ENCODE measurements at places on chromosomes 16 and 17.
A peak's percentile ranks its signal among the peaks of the same experiment; 100 is the strongest.

DNA sequence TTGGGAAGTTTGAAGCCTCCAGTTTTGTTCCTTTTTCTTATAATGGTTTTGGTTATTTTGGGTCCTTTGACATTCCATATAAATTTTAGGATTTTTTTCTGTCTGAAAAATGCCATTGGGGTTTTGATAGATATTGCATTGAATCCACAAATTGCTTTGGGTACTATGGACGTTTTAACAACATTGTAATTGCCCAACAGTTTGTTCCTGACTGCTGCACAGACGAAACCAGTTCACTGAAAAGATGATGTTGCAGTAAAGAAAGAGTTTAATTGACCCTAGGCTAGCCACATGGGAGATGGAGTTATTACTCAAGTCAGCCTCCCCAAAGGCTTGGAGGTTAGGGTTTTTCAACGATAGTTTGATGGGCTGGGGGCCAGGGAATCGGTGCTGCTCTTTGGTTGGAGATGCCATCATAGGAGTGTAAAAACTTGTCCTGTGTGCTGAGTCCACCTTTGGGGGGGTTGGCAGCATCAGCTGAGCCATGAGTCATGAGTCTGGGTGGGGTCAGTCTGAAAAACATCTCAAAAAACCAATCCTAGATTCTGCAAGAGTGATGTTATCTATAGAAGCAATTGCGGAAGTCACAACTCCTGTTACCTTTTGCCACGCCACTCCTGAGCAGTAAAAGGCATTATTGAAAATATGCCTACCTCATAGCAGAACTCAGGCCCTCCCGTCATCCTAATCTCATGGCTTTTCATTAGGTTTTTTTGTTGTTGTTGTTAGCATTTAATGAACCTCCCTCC, 2.7 kb upstream of the PRSS41 start:
- DNase-seq, result no peak

- no peak for DNase-seq
These were observed 54.5 kb downstream of the MRC2 start for GRCh38 chr17:62681939-62682381.

DNA sequence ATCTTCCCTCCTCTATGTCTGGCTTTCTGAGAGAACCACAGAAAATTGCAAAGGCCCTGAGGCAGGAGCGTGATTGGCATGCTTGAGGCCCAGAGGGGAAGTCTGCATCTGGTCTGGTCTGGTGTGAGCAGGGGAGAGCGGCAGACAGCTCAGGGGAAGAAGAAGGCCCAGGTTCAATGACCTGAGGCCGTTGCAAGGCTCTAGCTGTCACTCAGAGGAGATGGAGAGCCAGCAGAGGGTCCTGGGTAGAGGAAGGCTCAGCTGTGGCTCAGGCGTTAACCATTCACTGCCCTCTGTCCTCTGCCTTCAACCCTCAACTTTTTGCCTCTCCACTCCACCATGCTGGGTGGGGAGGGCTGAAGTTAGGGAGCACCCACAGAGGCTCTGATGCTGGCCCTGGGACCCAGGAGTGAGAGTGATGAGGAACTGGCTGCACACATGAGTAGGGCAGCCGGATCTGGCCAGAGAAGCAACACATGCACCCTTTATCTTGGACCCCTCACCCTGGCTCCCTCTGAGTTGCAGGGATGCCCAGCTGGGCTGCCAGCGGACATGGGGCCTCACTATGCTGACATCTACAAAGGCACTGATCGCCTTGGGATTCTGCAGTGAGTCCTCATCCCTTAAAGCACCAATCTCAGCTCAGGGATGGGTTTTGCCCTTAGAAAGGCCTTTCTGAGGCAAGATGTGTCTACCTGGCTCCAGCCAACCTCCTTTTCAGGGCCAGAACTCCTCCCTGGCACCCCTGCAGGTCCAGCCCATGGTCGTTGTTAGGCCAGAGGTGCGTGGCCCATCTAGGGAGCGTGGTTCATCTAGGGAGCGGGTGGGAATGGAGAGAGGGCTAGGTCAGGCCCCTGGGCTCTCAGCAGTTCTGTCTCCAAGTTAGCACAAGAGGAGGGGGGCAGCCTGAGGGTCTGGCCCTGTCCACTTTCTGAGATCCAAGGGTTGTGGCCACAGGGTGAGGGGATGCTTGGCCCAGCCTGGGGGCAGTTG, 7.7 kb upstream of the KRTAP17-1 start:
- DNase-seq, result no peak

DNA sequence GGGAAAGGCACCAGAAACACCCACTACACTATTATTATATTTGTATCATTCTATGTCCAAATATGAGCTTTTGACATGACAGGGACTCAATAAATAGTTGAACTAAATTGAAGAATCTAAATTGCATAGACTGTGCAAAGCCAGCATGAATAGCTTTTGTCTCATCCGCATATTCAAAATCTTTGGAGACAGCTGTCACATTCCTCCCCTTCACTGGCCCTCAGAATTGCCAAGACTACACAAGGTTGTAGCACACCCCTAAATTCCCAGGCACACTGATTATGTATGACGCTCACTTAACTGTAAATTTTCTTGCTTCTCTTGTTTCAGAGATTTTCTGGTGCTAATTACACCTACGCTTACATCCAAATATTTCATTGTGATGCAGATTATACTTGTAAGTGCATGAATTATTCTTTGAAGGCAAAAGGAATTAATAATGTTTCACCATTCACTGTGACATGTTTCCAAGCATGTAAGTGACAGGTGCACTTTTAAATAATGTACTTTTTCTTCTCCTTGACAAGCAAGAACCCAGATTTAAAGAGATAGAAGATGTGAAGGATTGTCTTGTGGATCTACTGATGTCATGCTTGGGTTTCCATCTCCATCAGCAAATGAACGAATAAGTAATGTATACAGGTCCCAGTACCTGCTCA, 47.5 kb downstream of the CA10 start:
- no peak for DNase-seq

DNA sequence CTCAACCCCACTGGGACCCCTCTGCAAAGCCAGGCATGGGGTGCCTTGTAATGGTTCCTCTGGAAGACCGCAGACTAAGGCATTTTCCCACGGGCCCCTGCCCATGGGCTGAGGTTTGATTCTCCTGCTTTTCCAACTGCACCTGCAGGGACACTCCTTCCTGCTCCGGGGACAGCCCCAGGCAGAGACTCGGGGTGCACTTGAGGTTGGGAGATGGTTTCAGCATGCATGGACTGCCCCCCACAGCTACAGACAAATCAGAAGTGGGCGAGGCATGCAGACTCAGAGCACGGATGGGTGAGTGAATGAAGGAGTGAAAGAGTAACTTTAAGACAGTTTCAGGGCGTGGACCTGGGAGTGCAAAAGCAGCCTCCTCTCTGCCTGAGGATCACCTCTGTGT, 87.9 kb upstream of the RPL38 start:
- no peak for DNase-seq

DNA sequence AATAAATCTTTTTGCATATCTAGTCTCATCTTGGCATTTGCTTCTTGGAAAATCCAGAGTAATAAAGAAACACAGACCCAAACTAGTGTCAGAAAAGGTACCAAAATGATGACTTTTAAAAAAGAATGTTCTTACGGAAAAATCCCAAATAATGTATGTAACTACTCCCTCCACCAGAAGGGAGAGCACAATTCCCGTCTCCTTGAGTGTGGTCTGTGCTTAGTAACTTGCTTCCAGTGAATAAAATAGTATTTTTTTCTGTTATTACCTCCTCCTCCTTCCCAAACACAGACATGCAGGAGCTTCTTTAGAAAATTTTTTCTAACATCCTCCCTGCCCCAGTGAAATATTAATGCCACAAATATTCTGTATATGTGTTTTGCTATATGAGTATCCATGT, 358.1 kb downstream of the ZFHX3 start:
- DNase-seq, result no peak

DNA sequence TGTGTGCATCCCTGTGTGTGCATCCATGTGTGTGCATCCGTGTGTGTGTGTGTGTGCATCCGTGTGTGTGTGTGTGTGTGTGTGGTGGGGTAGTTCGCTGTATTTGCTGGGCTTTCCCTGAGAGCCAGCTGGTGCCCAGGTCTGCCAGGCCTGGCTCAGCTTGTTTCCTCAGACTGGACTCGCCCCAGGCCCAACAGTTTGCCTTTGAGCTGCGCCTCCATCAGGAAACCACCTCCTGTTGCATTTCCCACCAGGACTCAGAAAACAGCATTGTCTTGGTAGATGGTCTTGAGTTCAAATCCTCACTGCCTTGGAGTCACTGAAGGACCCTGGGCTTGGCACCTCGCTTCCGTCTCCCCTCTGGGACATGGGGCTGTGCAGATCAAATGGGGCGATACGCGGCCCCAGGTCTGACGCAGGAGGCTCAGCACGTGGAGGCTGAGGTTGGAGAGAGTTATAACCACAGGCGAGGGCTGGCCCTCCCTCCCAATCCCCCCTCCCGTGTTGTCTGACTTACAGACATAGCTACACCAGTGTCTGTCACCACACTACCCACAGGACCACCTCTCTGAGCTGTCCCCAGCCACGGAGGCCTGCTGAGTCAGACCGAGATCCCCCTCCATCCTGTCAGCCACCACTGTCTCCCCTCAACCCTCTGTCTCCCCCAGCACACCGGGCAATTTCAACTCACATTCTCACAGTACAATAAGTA, 4.7 kb downstream of the ITGAE start:
- DNase-seq, result peak; percentile 71

GRCh38 chr17:76562734-76563148, 22.9 kb downstream of the PRCD start:
- no peak for DNase-seq

GRCh38 chr17:81399481-81400153, 4.4 kb downstream of the BAHCC1 start:
- no peak for DNase-seq

- no peak for DNase-seq
These were observed 46.9 kb downstream of the SYCE1L start for GRCh38 chr16:77246150-77246549.

DNA sequence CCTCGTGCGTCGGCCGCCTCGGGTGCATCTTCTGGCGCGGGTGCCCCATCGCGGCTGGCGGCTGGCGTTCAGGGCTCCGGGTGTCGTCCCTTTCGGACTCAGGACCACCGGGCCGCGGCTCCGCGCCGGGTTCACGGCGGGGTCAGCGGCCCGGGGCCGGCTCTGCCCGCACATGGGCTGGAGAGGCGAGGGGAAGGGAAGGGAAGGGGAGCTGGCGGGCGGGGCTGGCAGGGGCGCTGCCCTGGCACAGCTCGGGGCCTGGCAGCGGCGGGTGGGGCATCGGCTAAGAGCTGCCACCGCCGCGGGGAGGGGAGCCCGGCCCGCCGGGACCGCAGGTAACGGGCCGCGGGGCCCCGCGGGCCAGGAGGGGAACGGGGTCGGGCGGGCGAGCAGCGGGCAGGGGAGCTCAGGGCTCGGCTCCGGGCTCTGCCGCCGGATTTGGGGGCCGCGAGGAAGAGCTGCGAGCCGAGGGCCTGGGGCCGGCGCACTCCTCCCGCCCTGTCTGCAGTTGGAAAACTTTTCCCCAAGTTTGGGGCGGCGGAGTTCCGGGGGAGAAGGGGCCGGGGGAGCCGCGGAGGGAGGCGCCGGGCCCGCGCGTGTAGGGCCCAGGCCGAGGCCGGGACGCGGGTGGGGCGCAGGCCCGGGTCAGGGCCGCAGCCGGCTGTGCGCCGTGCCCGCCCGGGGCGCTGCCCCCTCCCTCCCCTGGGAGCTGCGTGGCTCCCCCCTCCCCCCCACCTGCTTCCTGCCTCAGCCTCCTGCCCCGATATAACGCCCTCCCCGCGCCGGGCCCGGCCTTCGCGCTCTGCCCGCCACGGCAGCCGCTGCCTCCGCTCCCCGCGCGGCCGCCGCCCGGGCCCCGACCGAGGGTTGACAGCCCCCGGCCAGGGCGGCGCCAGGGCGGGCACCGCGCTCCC, 646 bp downstream of the HIC1 start:
- no peak for DNase-seq

GRCh38 chr17:45313421-45313771, 3.4 kb downstream of the MAP3K14 start:
- no peak for DNase-seq

DNA sequence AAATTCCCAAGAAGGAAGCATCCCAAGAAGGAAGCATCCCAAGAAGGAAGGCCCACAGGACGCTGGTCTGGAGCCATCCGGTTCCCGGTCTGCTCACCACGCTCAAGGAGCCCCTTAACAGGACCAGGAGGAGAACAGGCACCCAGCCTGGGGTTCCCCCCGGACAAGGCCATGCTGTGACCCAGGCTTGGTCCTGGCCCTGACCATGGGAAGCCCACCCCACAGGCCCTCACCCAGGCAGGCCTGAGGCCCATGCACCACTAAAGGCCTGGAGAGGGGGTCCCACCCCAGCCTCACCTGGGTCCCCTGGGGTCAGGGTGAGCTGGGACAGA, 340 bp upstream of the ENPP7 start:
- no peak for DNase-seq

GRCh38 chr16:84844559-84845495, 25.0 kb downstream of the CRISPLD2 start:
- no peak for DNase-seq

- no peak for DNase-seq
These were observed 43.7 kb upstream of the METRNL start for GRCh38 chr17:83035722-83036121.

GRCh38 chr16:3481696-3482658, 13.3 kb downstream of the C16orf90 start:
- DNase-seq, result no peak

DNA sequence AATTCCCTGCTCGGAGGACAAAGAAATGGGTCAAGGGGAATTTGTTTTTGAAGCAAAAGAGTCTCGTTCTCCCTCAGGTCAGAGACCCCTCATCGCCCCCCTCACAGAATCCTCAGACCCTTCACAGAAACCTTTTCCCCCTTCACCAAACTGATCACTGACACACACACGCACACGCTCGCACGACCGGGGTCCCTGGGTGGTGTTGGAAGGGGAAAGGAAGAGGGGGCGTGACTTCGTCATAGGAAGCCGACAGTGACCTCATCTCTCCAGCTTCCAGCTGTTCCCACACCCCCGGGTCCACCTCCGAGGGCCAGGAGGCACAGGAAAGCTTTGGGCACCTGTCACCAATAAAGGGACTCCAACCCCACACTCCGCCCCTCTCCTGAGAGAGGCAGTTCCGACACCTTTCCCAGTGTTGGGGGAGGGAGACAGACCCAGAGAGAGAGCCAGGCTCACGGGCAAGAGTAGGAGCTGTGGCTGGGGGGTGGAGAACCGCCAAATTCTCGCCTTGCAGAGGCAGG, 1.2 kb downstream of the ASGR1 start:
- no peak for DNase-seq

- no peak for DNase-seq
These were observed 9.4 kb downstream of the CMIP start for GRCh38 chr16:81454044-81454443.

- DNase-seq, result no peak
These were observed 212.2 kb upstream of the CIBAR2 start for GRCh38 chr16:85324488-85324887.

DNA sequence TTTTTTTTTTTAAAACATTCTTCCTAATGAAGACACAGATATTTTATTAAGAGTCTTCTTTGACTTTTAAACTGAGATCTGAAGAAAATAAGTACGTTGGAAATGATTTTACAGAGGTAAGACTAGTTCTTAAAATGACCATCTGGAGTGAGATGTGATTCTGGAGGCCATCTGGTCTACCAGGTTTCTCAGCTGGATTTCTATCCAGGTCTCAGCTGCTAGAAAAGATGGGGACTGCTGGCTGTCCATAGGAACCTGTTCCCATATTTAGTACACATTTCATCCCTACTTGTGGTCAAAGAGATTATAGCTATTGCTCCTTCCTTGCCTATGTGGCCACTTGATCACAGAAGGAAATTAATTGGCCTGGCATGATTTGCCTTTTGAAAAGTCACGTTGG, 12.2 kb downstream of the PMFBP1 start:
- no peak for DNase-seq

Measured in stimulated activated CD8-positive, alpha-beta memory T cell treated with anti-CD3 and anti-CD28 coated beads, Interleukin-4, amount 100 ng/mL, for 1 hour (primary cell).